ENCODE measurements at places on chromosomes 16 and 17. TPM values are rescaled to one million over a fixed set of nuclear protein-coding genes. Genes with fewer than 3 reads are reported as not detected.

MYH2 gene
- not detected for total RNA-seq

DNA sequence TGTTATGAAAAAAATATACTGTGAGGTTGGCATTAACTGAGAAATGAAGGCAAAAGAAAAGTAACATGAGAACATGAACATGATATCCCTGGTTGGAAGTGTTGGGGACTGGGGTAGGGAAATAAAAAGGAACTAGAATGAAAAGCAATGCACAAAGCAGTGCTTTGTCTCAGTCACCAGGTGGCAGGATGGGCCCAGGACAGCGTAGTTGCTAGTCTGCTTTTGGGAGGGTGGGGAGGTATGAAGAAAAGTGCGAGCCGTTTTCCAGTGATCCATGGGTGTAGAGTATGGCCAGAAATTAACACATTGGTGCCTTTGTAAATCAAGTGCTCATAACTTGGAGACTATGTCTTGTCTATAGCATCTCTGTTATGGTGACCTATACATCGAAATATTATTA, 662.5 kb upstream of the SALL1 start:
- DNase-seq, result no peak

GRCh38 chr16:20948444-20948843, 47.9 kb downstream of the LYRM1 start:
- DNase-seq, result no peak

GRCh38 chr16:23113185-23113584, 36.1 kb downstream of the USP31 start:
- DNase-seq, result no peak
